ENCODE measurements at places on chromosomes 1 and 21.

DNA sequence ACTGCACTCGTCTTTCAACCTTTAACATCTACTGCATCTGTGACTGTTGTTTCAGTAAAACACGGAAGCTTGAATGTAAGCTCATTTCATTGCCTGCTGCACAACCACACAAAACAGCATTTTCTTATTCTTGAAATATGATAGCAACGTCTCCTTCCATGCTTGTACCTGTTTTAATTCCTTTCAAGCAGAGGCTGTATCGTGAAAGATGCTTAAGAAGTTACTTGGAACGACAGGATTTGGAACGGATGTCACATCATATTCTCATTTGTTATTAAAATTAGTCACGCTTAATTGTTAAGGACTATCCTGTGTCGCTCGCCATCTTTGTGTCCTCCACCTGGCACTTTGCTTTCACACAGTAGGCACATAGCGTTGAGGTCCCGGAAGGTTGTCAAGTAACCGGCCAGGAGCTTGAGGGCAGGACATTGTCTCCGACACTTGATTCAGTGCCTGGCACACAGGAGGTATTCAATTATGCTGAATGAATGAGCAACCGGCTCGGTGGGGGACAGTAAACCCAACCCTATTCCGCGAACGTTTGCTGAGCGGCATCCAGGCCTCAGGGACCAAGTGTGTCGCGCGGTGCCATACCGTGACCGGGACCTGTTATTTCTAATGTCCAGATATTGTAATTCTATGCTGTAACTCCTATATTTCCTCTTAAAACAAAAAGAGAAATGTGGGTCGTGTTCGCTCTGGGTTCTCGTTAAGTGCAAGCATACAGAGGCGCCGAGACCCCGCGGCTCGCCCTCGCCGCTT lies 499 bp upstream of the SH3GLB1 start:
- no peak for DNase-seq

GRCh38 chr1:109850194-109850593 lies 60.5 kb upstream of the CSF1 start:
- DNase-seq = no peak

DNA sequence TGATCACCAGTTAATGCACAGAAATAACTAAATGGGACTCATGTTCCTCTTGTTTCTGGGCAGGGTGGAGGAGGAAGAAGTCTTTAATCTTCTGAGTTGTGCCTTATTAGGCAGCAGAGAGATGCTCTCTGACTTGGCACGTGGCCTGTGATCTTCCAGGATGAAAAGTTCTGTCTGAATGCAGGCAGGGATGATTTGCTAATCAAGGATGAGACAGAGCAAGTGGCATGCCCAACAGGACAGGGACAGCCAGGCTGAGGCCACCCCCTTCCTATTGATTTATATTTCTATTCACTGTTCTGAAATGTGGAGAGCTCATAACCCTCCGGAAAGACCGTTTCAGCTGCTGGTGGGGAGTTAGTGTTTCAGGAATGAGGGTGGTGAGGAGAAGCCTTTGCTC lies 477.8 kb upstream of the CAMK1G start:
- no peak for DNase-seq

DNA sequence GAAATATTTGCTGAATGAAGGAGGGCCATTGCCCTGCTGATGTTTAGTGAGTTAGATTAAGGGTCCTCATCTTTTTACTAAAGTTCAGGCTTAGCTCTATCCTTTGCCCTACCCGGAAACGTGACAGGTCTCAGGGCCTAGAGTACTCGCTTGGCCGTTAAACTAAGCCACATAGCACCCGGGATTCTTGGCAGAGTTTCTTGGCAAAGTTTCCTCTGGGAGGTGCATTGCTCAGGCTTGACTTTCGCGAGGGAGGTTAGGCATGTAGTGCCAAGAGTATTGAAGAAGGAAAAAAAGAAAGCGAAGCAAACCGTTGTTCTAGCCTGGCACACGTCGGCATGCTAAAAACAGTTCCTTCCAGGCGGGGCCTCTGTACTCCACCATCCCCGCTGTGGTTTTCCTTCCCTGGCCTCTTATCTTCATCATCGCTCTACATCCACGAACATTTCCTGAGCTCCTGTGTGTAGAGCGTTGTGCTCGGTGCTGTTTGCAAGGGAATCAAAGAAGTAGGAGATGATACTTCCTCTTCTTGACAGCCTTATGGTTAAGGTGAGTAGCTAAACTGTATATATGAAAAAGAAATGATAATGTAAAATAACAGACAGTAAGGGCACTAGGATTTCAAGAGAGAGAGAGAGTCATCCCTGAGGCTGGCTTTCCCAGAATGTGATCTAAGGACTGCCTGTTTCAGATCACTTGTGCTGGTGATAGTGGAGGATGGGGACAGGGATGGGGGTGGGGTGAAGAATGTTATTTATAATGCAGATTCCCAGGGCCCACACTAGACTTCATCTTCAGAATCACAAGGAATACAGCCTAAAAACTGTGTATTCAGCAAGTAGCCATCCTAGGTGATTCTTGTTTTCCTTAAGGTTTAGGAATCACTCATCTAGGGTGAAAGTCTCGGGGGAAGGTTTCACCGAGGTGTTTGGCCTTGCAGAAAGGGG lies 18.8 kb downstream of the RNF220 start:
- no peak for DNase-seq

GRCh38 chr1:199336745-199337640 lies 690.5 kb upstream of the NR5A2 start:
- no peak for DNase-seq

GRCh38 chr1:178886551-178886950 lies 15.7 kb upstream of the ANGPTL1 start:
- DNase-seq = no peak

GRCh38 chr1:27307874-27308598 lies 13.9 kb upstream of the TMEM222 start:
- no peak for DNase-seq

DNA sequence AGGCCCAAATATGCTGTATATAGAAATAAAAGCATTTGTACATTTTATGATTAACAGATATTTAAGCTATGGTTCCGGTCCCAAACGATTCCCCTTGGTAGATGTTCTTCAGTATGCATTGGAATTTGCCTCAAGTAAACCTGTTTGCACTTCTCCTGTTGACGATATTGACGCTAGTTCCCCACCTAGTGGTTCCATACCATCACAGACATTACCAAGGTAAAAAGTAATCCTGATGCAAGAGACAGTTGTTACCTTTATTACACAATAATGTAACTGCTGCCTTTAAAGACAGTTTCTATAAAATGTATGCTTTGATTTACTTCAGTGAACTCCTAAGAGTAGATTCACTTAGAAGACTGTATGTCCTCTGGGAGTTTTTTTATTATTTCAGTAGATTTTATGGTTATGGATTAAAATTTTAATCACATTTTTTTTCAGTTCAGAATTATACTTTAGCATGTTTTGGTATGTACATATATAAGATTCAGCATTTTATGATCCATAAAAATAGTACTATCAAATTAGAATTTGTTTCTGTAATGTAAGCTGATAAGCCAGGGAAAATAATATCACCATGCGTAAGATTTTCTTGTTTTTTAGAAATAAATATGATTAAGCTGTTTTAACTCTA lies 96.5 kb downstream of the USP25 start:
- DNase-seq = no peak

GRCh38 chr21:37231249-37231645 lies 35.9 kb downstream of the VPS26C start:
- no peak for DNase-seq

GRCh38 chr1:14071581-14071980 lies 371.6 kb downstream of the PRDM2 start:
- no peak for DNase-seq

GRCh38 chr1:103087256-103087655 lies 21.1 kb downstream of the COL11A1 start:
- no peak for DNase-seq

- DNase-seq = no peak
These were observed 62.3 kb upstream of the RCOR3 start for GRCh38 chr1:211196880-211197279.

DNA sequence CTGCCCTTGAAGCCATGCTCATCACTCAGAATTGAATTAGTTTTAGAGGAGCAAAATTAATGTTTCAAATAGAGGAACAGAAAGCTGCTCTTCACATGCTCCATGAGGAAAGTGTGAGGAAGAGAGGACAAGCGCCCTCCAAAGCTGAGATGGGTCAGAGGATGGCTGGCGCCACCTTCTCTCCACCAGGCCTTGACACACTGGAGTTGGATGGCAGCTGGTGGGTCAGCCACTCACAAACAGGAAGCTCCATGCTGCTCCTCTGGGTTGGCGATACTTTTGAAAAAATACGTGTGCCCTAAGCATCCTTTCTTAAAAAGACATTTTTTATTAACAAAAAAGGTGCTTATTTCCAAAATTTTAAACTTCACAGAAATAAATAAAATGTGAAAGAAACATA lies 3.1 kb upstream of the CD2 start:
- DNase-seq = no peak

- DNase-seq = no peak
These were observed 15.0 kb upstream of the NEK7 start for GRCh38 chr1:198141668-198142351.

DNA sequence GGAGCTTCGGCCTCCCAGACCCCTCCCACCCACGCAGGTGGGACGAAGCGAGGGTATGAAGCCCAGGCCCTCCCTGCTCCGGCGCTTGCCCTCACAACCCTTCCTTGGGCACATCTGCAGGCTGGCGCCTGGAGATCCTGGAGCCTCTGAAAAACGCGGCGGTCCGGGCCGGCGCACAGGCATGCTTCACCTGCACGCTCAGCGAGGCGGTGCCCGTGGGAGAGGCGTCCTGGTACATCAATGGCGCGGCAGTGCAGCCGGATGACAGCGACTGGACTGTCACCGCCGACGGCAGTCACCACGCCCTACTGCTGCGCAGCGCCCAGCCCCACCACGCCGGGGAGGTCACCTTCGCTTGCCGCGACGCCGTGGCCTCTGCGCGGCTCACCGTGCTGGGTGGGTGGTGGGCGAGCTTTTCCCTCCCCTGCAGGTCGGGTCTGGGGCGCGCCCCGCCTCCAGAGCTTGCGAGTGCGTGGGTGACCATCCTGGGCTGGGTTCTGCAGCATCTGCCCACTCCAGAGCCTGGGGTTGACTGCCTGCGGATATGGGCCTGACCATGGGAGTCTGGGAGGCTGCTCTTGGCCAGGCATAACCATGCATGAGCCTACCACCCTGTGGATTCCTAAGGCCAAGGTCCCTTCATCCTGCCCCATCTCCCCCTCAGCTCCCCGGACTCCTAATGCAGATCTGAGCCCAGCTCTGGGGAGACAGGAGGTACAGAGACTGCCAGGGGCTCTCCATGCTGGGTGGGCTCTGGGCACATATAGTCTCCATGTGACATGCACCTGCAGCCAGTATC lies 89.8 kb downstream of the TRIM11 start:
- no peak for DNase-seq

- no peak for DNase-seq
These were observed 9.1 kb upstream of the MACF1 start for GRCh38 chr1:39195166-39196111.

DNA sequence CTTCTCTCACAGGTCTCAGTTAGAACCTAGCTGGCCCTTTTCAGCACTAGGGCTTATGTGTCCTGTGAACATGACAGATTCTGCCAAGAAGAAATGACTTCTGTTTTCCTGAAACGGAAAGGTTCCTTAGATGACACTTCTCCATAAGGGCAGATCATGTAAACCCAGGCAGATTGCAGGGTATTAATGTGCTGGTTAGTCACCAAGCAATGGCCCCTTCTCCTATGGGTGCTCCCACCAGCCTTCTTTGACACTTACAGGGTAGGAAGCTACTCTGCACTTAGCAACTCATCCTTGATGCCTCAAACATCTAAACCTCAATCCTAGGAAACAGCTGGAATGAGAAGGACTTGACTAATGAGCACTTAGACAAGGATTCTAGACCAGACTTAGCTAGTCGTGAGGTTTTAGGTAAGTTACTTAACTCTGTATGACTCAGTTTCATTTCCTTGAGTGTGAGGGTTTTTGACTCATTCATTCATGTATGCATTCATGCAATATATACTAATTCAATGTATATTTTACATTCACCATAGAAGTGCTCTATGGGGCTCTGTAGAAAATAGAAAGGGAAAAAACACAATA lies 74.1 kb upstream of the PLXNA2 start:
- no peak for DNase-seq

- no peak for DNase-seq
These were observed 32.4 kb downstream of the ITPKB start for GRCh38 chr1:226706684-226707083.

DNA sequence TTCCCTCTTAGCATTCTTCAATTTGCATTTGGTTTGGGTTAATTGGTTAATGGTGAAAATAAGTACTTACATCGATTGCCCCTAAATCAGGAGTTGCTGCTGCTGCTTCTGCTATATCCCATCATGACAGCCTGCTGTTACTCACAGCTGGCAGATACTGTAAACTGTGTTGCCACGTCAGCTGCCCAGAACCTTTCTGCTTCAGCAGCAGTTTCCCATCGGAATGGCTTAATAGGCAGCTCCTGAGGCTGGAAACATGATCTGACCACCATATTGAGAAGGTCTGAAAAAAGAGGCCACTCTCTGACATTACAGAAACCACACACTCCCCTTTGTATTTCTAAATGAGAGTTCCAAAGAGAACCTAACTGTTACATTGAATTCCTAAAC lies 14.3 kb upstream of the SEC16B start:
- DNase-seq = peak; percentile 46

GRCh38 chr1:109315288-109315687 lies 8.5 kb upstream of the MYBPHL start:
- no peak for DNase-seq

- DNase-seq = no peak
These were observed 22.9 kb downstream of the PRDM2 start for GRCh38 chr1:13722808-13723360.

GRCh38 chr1:111227851-111228747 lies 586 bp downstream of the CHI3L2 start:
- no peak for DNase-seq

DNA sequence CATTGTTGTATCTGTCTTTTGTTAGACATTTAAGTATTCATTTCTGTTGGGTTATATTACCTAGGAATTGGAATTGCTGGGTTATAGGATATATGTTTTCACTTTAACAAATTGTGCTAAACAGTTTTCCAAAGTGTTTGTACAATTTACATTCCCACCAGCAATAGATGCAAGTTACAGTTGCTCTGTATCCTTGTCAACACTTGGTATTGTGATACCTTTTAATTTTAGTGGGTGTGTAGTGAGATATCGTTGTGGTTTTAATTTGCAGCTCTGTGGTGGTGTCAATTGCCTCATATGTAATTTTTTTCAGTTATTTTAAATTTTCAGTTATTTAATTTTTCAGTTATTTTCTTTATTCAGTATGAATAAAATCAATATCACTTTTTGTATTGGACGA lies 7.4 kb upstream of the DPH5 start:
- no peak for DNase-seq

GRCh38 chr1:221788466-221788865 lies 46.6 kb upstream of the DUSP10 start:
- DNase-seq = no peak

- no peak for DNase-seq
These were observed 19.7 kb downstream of the SNAP47 start for GRCh38 chr1:227754958-227755357.

- DNase-seq = no peak
These were observed 4.7 kb downstream of the LDLRAD2 start for GRCh38 chr1:21816602-21817302.

DNA sequence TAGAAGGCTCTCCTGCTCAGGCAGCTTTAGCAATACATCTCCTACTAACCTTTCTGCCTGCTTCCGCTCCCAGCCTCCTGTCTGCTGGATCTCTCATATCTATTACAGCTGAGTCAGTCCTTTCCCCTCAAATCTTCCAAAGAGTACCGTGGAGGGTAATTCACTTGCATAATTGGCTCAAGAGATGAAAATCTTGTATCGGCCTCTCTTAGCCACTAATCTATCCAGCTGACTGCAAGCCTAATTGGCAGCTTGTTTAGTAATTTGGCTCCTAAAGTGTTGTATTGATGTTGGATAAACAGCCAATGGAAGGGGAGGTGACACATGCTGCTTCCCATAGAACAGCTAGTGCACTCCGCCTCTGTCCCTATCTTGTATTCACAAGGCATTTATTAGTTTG lies 195.7 kb downstream of the GPATCH2 start:
- DNase-seq = no peak

All from right kidney (tissue), 9 donors.